ENCODE measurements at places on chromosomes 3 and 15.

- no peak for DNase-seq
Observed at GRCh38 chr3:108479224-108479623, 31.2 kb downstream of the MYH15 start.

- DNase-seq: no peak
Observed at GRCh38 chr15:34106423-34106822, 4.5 kb downstream of the PGBD4 start.

GRCh38 chr3:32934150-32934742 lies 17.2 kb upstream of the CCR4 start:
- DNase-seq: no peak

DNA sequence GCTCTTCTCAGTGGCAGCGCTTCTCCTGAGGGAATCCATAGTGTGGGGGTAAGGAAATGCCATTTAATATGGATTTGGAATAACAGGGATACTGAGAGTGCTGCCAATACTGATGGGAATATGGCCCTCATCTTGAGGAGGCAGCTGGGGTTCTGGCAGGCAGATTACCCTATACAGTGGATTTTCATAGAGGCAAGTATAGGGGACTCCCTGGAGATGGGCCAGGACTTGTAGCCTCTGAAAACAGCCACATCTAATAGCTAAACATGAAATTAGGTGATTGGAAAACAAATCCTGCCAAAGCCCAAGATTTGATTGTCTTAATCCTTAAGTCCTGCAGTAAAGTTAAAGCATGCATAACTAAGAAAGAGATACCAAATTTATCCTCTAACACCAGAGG lies 30.9 kb downstream of the DPH3 start:
- no peak for DNase-seq

DNA sequence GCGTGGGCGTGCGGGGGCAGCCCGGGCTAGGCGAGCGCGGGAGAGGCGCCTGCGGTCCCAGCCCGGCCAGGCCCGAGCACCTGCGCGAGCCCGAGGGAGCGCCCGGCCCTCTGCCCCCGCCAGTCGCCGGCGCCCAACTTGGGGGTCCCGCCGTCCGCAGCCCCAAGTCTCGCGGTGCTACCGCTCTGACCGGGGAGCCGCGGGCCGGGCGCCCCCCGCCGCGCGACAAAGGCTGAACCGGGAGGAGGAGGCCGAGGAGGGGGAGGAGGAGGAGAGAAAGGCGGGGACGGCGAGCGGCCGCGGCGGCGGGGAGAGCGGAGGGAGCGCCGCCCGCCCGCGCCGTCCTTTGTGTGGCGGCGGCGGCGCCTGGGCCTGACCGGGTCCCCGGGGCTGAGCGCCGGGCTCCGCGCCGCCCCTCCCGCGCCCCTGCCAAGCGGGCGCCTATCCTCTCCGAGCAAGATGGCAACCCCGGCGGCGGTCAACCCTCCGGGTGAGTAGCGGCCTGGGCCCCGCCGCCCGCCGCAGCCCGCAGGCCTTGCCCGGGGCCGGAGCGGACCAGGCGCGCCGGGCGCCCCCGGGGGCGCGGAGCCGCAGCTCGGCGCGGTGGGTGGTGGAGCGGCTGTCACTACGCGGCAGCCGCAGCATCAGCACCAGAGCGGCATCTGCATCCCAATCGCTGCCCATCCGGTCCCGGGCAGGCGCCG lies at the start of gene ARNT2:
ARNT2 (plus strand) TSS at position 326 of the 704 bp plus-strand sequence; CDS start at position 460, 134 bp downstream.
- DNase-seq: no peak

DNA sequence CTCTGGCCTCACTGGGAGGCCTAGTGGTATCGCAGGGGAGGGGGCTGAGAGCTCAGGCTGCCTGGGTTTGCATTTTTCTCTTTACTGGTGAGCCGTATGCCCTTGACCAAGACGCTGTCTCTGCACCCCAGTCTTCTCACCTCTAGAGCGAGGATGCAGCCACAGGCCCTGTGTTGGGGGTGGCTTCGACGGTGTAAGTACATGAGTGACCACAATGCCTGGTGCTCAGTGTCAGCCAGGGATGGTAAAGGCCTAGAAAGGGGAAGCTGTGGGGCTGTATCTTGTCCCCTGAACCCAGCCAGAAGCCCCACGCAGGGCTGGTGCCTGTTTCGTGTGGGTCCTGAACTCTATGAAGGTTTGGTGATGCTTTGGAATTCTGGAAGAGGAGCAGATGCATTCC lies 19.8 kb downstream of the SYNM start:
- DNase-seq: no peak

DNA sequence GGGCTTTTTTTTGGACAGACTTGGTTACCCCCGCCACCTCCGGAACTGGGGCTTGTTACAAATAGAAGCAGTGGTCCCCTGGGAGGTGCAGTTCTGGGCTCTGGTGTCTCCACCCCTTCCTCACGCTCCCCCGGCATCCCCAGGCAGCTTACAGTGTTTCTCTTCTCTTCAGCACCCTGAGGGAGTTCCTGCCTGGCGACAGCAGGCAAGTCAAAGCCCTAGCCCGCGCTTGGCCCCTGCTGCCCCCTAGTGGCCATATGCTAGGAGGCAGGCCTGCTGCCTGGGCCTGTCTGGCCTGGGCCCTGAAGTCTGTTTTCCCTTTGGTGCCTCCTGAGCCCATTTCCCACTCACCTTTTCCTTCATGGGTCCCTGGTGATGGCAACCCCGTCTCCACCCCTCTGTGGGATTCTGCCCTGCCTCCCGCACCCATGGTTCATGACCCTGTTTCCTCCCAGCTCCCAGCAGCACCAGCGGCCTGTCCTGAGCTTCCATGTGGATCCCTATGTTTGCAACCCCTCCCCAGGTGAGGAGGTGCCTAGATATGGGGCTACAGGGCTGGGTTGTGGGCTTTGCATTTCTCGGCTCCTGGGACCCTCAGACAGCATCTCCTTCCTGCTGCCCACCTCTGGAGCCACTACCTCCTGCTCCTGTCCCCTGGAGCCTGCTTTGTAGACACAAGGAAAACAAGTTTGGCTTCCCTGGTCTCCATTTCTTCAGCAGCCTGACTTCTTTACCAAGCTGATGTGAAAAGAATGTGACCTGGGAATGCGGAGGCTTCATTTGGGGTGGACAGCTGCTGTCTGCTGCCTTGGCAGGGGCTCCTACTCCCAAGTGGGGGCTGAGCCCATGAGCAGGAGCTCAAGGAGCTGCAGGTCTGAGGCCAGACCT lies 2.2 kb downstream of the SNX22 start:
- DNase-seq: peak; percentile 89

DNA sequence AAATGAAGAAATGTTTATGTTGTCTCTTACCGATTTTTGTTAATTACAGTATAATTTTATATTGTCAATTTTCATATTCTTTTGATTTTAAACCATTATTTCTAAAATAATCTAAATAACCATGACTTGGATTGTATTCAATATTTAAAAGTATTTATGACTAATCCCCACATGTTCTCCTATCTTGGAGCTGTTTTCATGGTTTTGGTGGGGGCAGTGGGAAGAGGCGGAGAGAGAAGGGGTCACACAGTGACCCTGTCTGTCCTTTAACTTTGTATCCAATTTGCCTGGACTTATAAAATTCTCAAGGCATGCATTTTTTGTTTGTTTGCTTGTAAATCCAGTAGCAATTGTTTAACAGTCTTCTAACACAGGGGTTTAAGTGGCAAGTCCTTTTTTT lies 407.4 kb downstream of the NTRK3 start:
- no peak for DNase-seq

- no peak for DNase-seq
Observed at GRCh38 chr15:41043276-41043951, 72.7 kb downstream of the INO80 start.

GRCh38 chr3:132966374-132966773 lies 71.8 kb upstream of the TMEM108 start:
- DNase-seq: no peak

- no peak for DNase-seq
Observed at GRCh38 chr15:38879909-38880471, 315.4 kb upstream of the RASGRP1 start.

- DNase-seq: no peak
Observed at GRCh38 chr3:72319194-72320094, 528.8 kb downstream of the SHQ1 start.

- DNase-seq: no peak
Observed at GRCh38 chr3:71577011-71577410, 6.5 kb downstream of the FOXP1 start.

DNA sequence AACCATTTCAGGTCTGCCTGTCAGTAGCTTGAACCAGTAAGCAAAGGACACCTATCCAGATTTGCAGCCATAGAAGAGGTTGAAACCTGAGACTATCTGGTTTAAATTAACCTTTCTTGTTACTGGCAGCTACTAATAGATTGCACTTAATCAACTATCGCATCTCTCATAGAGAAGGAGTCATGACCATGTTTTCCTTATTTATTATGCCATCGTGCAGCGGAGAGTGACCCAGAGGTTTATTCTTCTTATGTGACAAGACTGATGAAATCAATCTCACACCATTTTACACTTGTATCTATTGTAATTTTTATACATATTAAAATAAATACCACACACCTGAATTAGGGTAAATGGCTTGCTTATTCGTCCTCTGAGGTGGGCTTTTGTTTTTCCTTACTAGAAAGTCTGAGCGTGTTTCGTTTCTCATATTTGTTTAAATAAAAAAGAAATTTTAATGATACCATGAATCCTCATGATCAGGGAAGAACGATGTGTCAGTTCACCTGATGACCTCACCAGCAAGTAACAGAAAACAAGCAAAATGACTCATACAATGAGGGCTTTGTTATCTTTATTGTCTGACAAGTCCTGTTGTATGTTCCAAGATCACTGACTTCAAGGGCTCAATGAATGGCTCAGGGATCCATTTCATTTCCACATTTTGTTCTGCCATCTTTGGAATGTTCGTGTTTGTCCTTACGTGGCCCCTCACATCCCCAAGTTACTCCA lies 379.5 kb upstream of the DPH6 start:
- no peak for DNase-seq

DNA sequence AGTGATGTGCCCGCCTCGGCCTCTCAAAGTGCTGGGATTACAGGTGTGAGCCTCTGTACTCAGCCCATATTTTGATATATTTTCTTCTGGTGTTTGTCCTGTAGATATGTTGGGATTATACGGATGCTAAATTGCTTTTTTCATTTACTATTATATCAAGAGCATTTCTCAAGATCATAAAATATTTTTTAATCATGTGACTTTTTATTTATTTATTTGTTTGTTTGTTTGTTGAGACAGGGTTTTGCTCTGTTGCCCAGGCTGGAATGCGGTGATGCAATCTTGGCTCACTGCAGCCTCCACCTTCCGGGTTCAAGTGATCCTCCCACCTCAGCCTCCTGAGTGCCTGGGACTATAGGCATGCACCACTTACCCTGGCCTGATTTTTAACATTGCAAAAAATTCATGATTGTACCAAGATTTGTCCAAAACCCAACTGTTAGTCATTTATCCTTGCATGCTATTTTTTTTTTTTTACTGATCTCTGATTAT lies 2.7 kb upstream of the PXK start:
- DNase-seq: no peak

DNA sequence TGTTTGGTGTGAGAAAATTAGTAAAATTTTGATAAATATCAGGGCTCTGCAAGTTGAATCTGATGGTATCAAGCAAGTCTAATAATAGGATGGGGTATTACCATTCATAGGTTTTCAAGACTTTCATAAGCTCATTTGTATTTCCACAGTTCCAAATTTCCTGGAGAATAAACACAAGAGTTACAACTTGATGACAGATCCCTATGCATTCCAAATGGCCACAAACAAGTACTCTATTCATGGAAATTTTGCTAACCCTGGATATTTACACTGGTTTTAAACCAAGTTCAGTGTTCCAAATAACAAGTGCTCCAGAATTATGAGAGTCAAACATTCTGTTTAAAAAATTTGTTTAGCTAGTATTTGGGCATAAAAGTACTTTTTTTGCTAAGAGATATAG lies 75.0 kb upstream of the CNTN6 start:
- no peak for DNase-seq

DNA sequence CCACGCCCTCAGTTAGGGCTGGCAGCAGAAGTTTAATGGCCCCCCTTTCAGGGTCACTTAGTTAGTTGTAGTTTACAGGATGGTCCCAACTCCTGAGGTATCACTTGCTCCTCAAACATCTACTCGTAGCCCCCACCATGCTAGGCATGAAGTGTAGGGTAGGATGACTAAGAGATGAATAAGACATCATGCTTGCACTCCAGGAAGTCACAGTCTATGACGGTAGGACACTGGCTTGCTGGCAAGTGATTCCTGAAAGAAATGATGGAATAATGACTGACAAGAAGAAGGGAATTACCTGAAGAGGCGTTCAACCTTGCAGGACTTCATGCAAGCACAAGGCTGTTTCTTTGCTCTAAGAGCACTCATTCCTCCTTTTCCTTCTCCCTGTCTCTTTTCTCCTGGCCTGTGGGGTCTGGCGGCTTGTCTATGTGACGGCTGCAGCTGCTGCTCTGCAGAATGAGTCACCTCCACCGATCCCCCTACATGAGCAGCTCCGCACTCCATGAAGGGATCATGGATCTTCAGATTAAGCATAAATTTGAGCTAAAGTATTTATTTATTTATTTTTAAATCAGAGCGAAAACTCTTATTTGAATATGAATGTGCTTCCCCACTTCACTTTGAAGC lies 82.9 kb upstream of the BOC start:
- DNase-seq: no peak

DNA sequence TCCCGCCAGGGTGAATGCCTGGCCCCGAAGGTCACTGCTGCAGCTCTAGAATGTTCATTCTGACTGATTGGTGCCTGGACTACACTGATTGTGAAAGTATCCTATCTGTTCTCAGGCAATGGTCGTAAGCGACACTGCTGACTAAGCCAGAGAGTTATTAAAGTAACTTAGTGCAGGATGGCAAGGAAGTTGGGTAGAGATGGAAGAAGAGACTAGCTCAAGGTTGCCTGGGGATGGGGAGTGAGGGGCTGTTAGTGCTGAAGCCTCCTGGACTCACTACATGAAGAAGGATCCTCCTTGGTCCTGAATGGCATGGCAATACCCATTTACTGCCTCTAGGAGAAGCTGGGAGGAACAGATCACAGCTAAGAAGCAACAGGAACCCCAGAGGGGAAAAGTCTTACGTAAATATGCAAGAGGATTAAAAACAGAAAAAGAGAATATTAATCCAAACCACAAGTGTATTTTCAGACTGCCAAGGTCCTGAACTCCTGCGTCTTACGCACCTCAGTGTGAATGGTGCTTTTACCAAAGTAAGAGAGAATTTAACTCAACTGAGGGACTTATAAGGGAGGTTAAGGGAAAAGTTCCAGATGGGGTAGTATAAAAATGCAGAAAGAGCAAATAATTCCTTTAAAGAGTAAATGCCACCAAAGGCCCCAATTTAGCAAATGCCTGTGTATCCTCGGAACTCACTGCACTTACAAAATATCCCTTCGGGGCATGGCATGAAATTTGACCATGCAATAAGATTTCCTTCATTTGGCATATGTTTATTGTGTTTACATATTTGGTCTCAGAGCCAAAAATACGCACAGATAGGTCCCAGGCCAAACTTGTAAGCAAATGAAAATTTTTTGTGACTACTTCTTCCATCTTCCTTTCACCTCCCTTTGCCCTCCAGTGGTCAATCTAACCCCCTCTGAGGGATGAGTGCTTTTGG lies 64.0 kb upstream of the DGKG start:
- no peak for DNase-seq

- no peak for DNase-seq
Observed at GRCh38 chr3:61323094-61323493, 71.8 kb upstream of the FHIT start.

- no peak for DNase-seq
Observed at GRCh38 chr15:56765251-56765650, 31.9 kb upstream of the ZNF280D start.
